Left ventricle myocardium superior (tissue), 1 donor: ENCODE measurements at places on chromosomes 1 and 21.

DNA sequence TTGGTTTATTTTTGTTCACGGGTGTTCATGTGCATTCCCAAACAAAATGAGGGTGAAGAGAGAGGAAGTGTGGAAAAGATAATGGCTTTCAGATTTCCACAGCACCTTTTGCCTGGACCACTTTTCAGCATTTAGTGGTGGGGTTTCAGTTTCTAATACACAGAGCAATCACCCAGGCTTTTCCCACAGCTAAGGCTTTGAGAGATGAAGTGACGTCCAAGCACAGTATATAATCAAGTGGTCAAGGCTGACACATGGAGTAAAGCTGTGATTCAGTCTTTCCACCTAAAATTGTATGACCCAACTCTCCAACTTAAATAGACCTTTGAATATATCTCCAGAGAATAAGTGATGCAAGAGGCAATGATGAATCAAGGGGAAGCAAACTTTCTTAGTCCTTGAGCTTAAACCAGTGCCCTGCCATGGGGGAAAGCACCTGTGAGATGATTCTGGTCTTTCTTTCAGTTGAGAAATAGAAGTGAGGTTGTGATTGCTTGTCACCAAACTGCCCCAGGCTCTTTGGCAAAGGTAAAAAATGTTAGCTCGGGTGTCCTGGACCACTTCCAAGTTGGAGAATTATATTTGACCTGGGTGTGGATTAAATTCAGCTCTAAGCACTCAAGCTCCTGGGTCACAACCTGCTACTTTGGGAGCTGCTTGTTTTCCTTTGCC is 2.4 kb upstream of the PIK3R3 start:
- DNase-seq: no peak

GRCh38 chr1:53755874-53756273 is 16.9 kb upstream of the GLIS1 start:
- DNase-seq: no peak

DNA sequence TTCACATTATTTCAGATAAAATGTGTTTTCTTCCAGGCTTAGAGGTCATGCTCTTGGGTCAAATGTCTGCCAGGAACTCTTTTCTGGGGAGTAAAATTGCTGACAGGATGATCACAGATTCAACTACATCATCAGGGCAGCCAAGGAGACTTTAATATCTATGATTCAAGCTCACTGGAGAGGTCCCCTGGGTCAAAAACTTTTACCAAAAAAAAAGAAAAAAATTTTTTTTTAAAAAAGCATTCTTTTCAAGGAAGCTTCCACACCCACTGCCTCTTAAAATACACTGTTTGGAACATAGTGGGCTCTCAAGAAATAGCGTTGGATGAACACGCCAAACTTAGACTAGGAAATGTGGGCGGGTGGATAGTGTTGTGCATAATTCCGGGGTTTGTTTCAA is 81.3 kb downstream of the TIAM1 start:
- DNase-seq: no peak

DNA sequence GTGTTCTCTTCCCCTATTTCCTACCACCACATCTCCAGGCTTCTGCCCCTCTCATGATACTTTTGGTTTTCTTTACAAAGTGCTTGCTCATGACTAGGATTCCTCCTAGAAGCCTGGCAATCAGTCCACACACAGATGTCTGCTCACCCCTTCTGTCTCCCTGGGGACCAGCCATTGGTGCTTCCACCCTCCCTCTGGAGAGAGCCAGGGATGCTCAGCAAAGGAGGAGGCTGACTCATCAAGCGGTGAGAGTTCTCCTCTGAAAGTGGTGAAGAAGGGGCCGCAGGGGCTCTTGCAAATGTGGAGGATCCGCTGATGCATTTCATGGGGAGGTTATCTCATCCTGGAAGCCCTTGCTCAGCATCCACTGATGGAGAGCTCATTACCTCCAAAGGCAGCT is 14.5 kb downstream of the NT5C1A start:
- DNase-seq: no peak

DNA sequence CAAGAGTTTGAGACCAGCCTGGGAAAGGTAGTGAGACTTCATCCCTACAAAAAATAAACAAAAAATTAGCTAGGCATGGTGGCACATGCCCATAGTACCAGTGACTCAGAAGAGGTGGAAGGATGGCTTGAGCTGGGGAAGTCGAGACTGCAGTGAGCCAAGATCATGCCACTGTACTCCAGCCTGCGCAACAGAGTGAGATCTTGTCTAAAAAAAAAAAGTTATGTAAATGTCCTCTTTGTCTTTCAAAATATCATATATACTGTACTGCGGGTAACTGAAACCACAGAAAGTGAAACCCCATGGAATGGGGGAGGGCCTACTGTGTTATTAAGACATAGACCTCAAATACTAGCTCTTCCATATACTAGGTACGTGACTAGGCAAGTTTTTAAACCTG is 20.8 kb downstream of the ACADM start:
- DNase-seq: no peak

- DNase-seq: no peak
These were observed 48.4 kb upstream of the COA6 start for GRCh38 chr1:234324821-234325220.

DNA sequence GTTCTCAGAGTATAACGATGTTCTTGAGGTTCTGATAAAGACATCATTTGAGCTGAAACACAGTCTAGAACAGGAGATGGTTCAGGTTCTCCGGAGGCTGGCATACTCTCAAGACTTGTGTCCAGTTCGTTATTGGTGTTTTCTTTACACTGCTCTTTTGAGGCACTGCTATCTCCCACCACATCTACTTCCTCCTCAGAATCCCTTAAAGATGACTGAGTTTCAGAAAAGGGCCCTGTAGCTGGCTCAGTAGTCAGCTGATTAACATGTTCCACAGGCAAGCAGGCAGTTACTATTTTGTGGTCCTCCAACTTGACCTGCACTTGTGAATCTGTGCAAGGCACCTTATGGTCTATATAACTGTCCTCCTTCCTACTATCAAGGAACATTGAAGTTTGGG is 50.2 kb downstream of the ZZZ3 start:
- DNase-seq: no peak

DNA sequence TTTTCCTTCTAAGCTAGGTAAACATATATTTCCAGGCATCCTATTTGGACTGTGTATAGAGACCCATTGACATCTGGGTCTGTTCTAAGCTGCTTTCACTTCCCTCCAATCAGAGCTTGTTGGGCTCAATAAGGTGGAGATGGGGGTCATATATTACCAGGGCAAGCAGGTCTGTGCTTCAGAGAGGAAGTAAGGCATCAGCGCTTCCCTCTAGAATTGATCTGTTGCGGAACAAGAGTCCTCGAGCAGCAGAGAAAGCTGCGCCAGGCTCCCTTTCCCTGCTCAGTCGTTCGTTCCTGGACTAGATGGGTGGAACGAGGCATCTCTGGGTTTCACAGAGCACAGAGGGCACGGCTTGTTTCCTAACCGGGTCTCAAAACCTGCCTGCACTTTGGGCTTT is 63.5 kb downstream of the DISC1 start:
- no peak for DNase-seq

DNA sequence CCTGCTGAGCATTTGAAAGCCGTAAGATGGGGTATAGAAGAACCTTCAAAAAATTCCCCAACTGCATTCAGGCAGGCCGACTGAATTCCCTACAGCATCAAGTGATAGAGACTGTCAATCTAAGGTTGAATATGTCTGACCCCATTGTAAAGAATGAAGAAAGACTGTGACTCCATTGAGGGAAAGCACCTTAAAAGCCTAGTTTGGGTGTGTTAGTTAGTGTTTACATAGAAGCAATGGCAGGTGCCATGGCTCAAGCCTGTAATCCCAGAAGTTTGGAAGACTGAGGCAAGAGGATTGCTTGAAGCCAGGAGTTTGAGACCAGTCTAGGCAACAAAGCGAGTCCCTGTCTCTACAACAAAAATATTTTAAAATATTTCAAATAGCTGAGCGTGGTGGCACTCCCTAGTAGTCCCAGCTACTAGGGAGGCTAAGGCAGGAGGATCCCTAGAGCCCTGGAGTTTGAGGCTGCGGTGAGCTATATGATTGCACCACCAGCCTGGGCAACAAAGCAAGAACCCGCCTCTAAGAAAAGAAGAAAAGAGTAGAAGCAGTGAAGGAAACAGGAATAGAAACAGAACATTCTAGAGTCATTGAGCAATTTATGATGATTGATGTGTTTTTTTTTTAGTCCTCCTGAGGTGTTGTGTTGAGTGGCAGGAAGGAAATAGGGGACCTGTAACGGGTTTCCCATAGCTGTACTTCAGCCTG is 15.4 kb downstream of the POLR3GL start:
- peak; percentile 39 for DNase-seq
